ENCODE measurements at places on chromosomes 11 and 22. TPM values are rescaled to one million over a fixed set of nuclear protein-coding genes. Genes with fewer than 3 reads are reported as not detected.

GRAMD1B gene
- total RNA-seq: 26.0 TPM

CD3G gene
- not detected for total RNA-seq

MUC6 gene
- not detected for total RNA-seq

SLC35E4 gene
- 7.5 TPM for total RNA-seq

NECTIN1 gene
- 8.4 TPM for total RNA-seq

YAP1 gene
- total RNA-seq: 53.8 TPM

RIN1 gene
- 35.7 TPM for total RNA-seq

OR51Q1 gene
- total RNA-seq: not detected

IL18BP gene
- 4.5 TPM for total RNA-seq

DERL3 gene
- total RNA-seq: 0.68 TPM

FAM227A gene
- 0.80 TPM for total RNA-seq

CCDC89 gene
- not detected for total RNA-seq

PGA3 gene
- not detected for total RNA-seq

LRRC32 gene
- 0.20 TPM for total RNA-seq

ARCN1 gene
- total RNA-seq: 84.7 TPM

OR2AG1 gene
- not detected for total RNA-seq

MUC5AC gene
- 2.7 TPM for total RNA-seq

KRTAP5-8 gene
- not detected for total RNA-seq

OR5B3 gene
- total RNA-seq: not detected

ZNF70 gene
- 1.2 TPM for total RNA-seq

GVQW3 gene
- total RNA-seq: 1.5 TPM

BTBD18 gene
- not detected for total RNA-seq

CRYBB2 gene
- total RNA-seq: not detected
